NCI-H526 (cell line): ENCODE measurements at places on chromosomes 16 and 17.

- DNase-seq = no peak
Observed at GRCh38 chr17:79942011-79942405, 93.7 kb downstream of the TBC1D16 start.

DNA sequence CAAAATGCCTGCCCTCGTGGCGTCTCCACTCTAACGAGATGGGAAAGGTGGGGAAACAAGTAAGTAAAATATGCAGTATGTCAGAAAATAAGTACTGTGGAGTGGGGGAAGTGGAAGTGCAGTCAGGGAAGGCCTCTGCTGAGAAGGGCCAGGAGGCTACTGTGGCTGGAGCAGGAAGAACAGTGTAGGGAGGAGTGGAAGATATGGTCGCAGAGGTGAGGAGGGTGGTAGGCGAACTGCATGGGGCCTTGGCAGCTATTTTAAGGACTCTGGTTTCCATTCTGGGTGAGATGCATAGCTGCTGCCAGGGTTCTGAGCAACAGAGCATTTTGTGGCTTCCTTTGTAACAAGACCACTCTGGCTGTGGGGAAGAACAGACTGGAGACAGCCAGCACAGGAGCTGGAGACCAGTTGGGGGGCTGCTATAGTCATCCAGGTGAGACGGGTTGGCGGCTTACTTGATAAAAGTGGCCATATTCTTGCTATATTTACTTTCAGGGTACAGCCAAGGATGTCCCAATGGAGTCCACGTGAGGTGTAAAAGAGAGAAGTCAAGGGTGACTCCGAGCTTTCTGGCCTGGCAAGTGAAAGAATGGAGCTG lies 42.6 kb downstream of the CYTH1 start:
- no peak for DNase-seq

GRCh38 chr17:38825762-38826247 lies 684 bp upstream of the CWC25 start:
- DNase-seq = no peak

GRCh38 chr17:67067571-67068482 lies 23.5 kb downstream of the CACNG1 start:
- DNase-seq = no peak
